ENCODE measurements at places on chromosomes 5 and 9.

DNA sequence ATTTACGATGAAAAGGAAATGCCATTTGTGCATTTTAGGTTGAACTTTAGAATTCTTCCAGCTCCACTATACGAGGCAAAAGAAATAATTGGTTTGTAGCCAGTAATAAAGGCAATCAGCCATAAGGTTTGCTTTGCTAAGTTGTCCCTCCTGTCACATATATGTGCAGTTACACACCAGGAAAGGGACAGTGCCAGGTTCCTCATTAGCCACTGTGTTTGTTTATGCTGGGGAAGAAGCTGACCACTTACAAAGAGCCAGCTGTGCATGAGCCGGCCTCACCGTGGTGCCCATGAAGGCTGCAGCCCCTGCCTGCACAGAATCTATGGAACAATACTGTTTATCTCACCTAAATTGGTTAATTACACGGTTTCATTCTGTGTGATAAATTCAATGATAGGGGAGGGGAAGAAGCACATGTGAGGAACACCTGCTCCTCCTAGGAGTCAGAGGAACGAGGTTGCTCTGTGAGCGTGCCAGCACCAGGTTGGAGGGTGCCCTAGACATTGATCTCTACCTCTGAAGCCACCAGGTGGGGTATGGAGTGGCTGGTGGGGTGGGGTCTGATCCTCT lies 173.8 kb upstream of the DAP start:
- no peak for DNase-seq

- DNase-seq = no peak
These were observed 2.3 kb upstream of the AIF1L start for GRCh38 chr9:131094015-131094414.

GRCh38 chr9:93416530-93417235 lies 34.8 kb upstream of the FAM120A start:
- DNase-seq = no peak

DNA sequence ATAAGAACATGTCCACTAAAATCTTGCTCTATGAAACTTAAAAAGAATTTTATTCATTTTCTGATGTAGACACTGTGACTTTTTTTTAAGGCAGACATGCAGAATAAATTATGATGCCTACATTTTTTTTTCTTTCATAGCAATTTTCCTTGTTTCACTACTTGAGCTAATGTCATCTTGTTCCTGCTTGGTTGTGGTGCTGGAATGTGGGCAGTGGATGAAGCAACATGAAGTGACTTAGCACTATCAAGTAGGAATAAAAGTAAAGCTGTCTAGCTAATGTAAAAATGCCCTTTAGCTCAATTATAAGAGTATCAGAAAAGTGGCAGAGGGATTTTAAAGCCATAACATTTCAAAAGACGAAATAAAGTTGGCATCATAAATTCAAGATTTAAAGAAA lies 191.0 kb downstream of the ADAMTS6 start:
- DNase-seq = no peak

DNA sequence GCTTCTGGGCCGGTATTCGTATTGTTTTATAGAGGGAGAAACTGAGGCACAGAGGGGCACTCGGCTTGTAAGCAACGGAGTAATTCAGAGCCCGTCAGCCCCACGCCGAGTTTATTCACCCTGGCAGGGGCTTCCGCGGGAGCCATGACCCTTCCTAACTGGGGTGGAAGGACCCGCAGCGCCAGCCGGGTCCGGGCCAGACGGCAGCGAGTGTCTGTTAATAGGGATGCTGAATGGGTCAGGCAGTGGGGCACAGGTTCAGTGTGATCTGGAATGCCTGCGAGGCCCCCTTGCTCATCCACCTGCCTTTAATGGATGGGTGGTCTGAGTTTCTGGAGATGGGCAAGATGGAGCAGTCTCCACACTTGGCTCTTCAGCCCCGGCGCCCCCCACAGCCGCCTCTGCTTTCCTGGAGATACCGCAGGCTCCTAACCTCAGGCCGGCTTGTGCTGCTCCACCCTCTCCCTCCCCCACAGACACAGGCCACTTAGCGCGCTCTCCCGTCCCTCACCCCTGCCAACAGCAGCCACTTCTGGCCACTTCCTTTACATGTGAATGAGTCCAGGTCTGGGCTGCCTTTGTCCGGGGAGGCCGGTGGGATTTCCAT lies 147.1 kb downstream of the ERCC6L2 start:
- no peak for DNase-seq
